Trophoblast cell (in vitro differentiated cells and primary cell): ENCODE measurements at places on chromosomes 16 and 17.

- DNase-seq, result no peak
Measured at GRCh38 chr16:65657071-65657494, 535.2 kb upstream of the CDH11 start.

DNA sequence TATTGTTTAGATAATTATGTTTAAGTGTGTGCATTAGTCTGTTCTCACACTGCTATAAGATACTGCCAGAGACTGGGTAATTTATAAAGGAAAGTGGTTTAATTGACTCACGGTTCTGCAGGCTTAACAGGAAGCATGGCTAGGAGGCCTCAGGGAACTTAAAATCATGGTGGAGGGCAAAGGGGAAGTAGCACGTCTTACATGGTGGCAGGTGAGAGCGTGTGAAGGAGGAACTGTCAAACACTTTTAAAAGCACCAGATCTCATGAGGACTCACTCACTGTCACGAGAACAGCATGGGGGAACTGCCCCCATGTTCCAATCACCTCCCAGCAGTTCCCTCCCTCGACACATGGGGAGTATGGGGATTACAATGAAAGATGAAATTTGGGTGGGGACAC is 203.5 kb upstream of the GOT2 start:
- no peak for DNase-seq

DNA sequence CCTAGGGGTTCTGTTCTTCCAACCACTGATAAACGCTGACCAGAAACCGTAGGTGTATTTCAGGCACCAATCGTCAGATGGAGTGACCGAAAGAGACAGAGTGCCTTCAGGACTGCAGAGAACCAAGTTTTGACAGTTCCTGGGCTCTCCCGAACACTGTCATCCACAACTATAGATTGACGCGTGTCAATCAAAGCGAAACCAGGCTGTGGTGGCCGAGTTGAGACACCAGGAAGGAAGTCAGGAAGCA is 11.9 kb upstream of the AURKB start:
- DNase-seq, result no peak

- no peak for DNase-seq
Measured at GRCh38 chr16:78142788-78143187, 43.3 kb downstream of the WWOX start.

GRCh38 chr16:57017251-57017650 is 27.9 kb downstream of the NLRC5 start:
- DNase-seq, result no peak

DNA sequence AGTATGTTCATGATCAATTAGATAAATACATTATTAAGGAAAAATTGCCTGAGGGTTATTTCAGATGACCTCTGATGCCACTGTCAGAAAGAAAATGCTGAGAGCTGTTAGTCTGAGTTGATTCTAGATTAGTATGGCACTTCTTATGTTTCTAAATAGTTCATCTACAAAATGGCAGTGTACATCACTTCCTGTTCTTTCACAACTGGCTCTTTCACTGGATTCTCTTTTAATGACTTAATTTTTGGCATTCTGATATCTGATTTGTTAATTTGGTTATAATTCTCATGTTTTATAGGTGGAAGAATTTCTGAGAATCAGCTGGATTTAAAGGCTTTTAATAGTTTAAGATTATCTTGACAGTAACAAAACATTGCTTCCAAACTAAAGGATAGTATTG is 3.3 kb downstream of the TAOK1 start:
- peak; percentile 33 for DNase-seq

GRCh38 chr16:19294156-19294649 is 8.7 kb downstream of the CLEC19A start:
- peak; percentile 42 for DNase-seq

GRCh38 chr17:57999496-58000017 is 7.5 kb downstream of the SRSF1 start:
- DNase-seq, result no peak

- no peak for DNase-seq
Measured at GRCh38 chr16:65658787-65659220, 536.9 kb upstream of the CDH11 start.

DNA sequence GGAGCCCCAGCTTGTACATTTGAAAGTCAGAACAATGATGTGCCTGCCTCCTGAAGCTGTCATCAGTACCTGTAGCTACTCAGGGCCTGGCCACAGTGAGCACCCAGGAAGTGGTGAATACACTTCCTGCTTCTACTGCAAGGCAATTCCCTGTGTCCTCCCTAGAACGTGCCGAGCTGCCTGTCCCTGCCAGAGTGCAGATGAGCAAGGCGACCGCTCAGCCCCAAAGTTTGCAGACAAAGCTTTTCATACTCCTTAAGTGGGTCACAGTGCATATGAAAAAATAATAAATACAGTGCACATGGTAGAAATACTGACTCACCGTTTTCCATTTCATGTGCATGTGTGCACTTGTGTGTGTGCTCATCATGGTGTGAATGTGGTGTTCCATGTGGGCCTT is 77.3 kb downstream of the MPRIP start:
- DNase-seq, result no peak
